ENCODE measurements at places on chromosomes 7 and 10.
A peak's percentile ranks its signal among the peaks of the same experiment; 100 is the strongest.

DNA sequence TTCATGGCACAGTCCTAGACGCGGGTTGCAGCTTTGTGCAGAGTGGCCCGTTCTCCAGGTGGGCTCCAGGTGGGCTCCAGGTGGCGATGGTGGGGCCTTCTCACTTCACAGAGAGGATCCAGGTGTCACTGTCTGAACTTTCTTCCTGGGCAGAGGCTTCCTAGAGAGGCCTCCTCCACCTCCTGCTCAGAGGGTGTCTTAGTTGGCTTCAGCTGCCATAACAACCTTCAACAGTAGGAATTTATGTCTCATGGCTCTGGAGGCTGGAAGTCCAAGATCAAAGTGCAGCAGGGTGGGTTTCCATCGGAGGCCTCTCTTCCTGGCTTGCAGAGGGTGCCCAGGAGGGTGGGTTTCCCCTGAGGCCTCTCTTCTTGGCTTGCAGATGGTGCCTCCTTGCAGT is 125.1 kb downstream of the GLRX3 start:
- no peak for DNase-seq

- DNase-seq = no peak
Observed at GRCh38 chr10:83580373-83581012, 558.8 kb upstream of the GHITM start.

DNA sequence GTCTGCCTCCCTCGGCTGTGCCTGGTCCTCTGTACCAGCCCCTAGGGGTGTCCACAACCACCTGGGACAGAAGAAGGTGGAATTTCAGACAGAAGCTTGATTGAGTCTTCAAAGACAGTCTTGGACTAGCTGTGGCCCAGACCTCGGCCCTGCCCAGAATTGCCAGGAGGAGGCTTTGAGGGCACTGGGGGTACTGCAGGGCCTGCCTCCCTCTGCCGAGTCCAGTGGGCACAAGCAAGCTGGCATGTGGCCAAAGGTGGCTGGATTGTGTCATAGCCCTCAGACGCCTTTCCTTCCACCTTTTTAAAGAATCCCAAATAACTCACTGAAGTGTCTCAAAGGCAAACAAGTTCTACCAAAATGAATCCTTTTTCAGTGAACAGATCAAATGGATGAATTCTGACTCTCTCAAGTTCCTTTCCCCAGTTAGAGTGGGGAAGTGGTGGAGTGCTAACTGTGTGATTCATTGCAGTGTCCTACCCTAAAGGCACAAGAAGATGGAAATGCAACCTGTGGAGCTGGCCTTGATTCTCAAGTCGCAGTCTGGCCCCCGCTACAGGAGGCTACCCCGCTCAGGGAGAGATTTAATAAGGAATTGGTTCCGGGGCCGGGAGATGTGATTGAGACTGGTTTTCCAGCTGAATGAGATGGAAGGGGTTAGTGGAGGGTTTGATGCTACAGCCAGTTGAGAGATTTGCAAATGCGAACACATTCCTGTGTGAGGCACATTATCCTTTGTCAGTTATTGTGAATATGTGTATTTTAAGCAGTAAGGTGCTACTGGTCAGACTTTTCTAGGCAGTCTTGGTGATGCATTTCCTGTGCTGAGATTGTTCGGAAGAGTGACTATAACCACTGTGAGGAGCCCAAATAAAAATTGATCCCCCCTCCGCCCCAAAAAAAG is 28.8 kb upstream of the SLC26A4 start:
- no peak for DNase-seq

- DNase-seq = no peak
Observed at GRCh38 chr7:4073052-4073451, 609.0 kb upstream of the FOXK1 start.

- no peak for DNase-seq
Observed at GRCh38 chr10:44258019-44258418, 126.9 kb downstream of the CXCL12 start.

GRCh38 chr10:126844406-126844805 is 60.8 kb upstream of the DOCK1 start:
- no peak for DNase-seq

DNA sequence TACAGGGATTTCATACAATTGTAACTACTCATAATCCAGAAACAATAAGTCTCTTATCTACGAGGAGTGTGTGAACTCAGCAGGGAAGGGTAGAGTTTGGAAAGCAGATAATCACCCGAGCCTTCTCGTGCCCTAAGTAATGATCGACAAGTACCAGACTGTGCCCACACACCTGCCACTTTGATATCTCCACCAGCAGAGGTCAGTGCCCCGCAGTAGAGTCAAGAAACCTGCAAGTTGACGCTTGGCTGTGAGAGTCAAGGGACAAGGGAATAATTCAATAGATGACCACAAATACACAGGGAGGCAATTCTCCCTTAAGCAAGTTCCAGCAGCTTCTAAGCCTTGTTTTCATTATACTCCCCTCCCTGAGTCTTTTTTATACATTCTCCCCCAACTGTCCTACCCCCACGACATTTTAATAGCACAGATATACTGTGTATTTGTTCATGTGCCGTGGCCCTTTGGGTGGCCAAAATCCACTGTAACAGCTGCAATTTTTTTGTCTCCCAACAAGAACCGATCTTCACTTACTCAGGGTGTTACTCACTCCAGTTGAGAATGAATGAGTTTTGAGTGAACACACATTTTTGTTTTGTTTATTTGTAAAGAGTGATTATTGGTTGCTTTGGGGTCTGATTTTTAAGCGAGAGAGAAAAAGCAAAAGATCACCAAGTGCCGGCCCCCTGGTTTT is 106.9 kb upstream of the RHEB start:
- peak; percentile 15 for DNase-seq

DNA sequence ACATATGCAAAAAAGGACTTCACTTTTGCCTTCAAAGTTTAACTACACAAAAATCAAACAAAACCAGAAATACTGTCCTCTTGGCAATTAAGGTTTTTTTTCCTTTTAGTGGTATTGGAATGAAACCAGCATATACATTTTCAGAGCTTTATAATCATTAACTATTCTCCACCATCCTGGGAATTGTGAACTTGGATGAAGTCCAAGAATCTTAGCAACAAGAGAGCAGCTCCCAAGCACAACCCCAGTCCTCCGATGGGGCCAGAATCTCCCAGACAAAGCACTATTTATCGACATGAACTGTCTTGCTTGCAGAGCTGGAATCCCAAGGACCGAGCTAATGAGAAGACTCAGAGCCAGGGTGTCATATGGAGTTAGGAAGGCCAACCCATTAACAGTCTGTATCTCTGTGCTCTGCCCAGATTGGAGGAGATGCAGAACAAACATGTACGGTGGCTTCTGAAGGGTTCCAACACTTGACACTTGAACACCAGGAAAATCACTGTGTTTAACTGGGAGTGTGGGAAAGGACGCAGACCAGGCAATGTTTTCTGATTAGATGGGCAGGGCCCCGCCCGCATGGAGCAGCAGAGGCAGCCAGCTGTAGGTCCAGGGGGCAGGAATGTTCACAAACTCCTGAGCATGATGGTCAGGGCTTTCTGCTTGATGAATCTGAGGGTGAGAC is 35.5 kb downstream of the PPP1R3C start:
- DNase-seq = no peak

Measured in stimulated activated CD4-positive, alpha-beta T cell treated with anti-CD3 and anti-CD28 coated beads, Interleukin-15, amount 100 ng/mL, for 24 hours (primary cell).